ENCODE measurements at places on chromosomes 13 and 19.

DNA sequence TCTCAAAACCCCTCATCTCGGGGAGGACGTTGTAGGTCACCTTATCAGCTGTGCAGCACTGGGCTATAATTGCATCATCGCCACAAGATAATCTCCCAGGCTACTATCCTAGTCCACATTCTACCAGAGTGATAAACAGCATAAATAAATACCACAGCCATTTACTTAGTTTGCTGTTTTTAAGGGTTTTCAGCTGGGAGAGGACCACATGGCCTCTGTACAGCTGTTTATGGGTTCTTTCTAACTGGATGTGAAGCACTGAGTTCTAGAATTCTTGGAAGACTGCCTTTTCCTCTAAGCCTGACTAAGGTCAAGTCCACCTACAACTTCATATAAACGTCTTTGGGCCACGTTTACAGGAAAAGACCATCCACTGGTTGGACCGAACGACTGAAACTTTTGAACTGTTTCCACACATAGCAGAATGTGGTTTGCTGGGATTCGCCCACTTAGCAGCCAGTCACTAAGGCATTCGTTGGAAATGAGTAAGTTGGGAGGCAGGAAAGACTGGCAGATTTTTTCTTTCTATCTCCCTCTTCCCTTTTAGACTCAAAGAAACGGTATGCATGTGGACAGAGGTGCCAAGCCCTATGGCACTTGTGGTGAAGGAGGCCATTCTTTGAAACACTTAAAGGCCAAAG lies 752.5 kb upstream of the SGCG start:
- no peak for DNase-seq

GRCh38 chr19:45558399-45558878 lies 26.2 kb downstream of the OPA3 start:
- no peak for DNase-seq

- no peak for DNase-seq
Observed at GRCh38 chr13:40982772-40983171, 36.3 kb downstream of the ELF1 start.

DNA sequence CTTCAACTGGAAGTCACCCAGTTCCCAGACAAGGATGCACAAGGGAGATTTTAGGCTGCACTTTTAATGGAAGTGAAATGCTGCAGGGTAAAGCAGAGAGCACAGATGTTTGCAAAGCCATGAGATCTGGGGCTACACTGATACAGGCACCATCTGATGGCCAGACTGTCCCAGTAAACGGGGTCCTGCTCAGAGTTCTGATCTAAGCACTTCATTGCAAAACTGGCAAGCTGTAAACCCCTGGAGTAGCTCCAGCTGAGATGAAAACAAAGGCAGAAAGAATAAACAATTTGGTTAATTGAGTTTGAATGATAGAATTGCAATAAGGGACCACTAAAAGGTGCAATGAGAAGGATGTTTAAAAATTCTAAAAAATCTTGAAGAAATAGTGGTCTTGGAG lies 197.1 kb downstream of the OXGR1 start:
- no peak for DNase-seq

- no peak for DNase-seq
Observed at GRCh38 chr13:100644371-100644770, 30.2 kb downstream of the TMTC4 start.

DNA sequence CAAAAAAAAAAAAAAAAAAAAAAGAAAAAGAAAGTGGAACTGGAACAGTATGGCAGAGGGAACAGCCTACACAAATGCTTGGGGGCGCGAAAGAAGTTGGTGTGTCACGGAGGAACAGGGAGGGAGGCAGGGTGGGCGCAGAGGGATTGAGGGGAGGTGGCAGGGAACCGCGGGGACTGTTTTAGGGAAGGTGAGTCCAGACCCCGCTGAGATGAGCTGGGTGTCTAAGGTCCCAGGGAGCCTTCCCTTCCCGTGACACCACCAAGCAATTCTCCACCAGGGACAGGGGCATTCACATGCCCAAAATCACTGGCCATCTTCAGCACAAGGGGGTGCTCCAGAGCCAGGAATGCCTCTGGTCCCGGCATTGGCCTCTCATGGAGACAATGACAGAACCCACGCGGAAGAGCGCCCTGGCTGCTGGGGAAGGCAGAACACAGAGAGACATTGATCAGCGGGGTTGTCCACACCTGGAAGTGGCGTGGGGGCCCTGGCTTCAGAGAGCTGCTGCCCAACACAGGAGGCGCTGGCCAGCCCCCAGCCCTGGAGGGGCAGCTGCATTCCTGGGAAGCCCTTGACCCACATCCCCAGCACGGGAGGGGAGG lies 6.9 kb downstream of the PEAK3 start:
- DNase-seq: no peak

DNA sequence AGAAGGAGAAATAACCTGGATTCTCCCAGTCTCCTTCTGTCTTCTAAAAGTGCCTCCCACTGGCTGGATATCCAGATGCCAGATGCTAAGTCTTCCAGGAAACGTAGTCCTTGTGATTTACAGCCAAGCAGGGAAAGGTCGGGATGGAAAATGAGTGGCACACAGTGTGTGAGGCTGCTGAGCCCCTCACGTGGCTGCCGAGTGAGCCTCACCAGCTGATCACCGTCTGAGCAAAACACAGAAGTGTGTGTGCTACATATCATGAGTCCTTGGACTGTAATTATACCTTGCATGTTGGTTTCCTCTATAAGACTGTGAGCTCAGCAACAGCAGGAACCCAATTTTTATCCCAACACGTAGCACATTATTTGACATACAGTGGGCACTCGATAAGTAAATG lies 15.1 kb downstream of the LHFPL6 start:
- DNase-seq: no peak

DNA sequence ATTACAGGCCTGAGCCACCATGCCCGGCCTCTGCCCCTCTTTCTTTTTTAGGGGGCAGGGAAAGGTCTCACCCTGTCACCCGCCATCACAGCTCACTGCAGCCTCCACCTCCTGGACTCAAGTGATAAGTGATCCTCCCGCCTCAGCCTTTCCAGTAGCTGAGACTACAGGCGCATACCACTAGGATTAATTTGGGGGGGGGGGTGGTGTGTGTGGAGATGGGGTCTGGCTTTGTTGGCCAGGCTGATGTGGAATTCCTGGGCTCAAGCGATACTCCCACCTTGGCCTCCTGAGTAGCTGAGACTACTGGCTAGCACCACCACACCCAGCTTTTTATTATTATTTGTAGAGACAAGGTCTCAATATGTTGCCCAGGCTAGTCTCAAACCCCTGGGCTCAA lies 4.2 kb downstream of the APOE start:
- DNase-seq: no peak

DNA sequence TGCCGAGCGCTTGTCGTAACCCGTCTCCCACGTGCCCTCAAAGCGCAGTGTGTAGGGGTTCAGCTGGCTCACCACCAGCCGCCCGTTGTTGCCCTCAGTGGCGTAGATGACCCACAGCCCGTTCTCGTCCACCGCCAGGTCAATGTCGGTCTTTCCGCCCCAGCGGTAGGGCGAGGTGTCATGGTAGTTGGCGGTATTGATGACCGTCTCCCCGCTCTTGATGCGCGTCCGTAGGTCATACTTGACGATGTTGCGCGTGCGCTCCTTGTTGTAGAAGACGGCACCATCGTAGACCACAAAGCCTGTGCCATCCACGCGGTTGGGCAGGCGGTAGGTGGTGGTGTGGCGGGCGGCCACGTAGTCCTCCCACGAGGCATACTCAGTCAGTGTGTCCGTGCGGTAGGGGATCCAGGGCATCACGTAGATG lies 26.5 kb upstream of the ASF1B start:
- no peak for DNase-seq

- no peak for DNase-seq
Observed at GRCh38 chr13:19606152-19606551, 27.3 kb upstream of the MPHOSPH8 start.

DNA sequence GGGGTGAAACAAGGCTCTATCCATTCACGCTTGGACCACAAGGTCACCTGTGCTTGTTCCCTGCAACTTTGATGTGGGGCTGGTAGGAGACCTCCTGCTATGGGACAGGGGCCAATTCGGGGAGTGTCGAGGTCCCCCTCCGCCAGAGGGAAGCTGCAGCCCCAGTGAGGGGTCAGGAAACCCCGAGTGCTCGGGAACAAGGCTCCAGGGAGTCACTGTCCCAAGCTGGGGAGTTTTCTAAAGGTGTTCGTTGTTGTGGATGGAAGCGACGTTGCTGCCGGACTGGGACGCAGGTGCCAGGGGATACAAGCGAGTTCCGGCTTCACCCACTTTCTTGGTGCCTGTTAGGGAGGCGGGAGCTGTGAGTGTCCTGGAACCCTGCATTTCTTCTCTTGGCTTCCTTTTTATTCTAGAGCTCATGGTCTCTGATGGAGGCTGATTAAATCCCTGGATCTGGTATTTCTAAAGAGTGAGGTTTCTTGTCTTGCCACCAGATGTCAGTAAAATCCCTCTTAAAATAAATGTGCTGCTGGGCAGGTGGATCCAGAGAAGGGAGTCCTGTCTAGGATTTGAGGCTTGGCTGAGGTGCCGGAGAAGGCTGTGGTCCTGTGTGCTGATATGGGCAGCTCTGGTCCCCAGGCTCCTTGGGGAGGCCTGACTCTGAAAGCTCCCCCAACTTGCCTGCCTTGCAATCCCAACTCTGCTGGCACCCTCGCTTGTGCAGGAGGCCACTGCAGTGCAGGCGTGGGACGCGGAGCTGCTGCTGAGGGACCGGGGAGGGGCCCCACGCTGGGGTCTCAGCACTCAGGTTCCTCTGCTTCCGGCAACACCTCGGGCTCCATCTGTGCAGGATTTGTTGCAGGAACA lies 153.9 kb downstream of the TEX29 start:
- DNase-seq: no peak

GRCh38 chr19:19482809-19483596 lies 32.3 kb downstream of the TSSK6 start:
- DNase-seq: no peak

DNA sequence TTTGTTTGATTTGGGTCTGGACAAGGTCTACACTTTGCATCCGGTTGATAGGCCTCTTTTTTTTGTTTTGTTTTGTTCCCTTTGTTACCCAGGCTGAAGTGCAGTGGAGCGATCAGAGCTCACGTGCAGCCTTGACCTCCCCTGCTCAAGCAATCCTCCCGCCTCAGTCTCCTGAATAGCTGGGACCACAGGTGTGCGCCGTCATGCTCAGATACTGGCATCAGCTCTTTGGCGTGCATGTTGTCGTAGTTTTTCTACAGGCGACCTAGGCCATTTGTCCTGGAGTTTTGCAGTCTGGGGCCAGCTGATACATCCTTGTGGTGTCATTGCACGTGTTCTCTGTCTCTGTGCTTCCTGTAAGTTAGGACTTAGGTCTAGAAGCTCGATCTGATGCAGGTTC lies 16.3 kb downstream of the PAK4 start:
- no peak for DNase-seq

DNA sequence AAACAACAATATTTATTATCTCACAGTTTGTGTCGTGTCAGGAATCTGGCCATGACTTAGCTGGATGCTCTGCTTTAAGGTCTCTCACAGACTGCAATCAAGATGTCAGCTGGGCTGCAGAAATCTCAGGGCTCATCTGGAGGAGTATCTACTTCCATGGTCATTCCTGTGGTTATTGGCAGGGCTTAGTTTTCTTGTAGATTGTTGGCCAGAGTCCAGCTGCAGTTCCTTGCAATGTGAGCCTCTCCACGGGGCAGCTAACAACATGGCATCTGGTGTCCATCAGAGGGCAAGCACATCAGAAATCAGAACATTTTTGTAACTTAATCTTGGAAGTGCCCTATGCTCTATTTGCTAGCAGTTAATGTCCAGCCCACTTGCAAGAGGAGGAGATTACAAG lies 45.7 kb upstream of the TDRD3 start:
- no peak for DNase-seq

DNA sequence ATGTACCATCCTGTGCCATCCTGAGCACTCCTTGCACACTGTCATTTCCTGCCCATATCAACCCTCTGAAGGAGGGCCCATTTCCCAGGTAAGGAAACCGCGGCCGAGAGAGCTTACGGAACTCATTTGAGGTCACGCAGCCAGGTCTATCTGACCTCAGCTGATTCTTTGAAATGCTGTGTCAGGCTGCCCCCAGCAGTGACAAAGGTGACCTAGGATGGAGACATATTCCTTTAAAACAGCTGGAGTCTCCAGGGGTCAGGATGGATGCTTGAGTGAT lies 42.2 kb upstream of the VSTM2B start:
- no peak for DNase-seq

GRCh38 chr19:55231391-55232285 lies 3.1 kb upstream of the TMEM86B start:
- DNase-seq: no peak

- DNase-seq: no peak
Observed at GRCh38 chr13:108741930-108742329, 112.5 kb downstream of the MYO16 start.

DNA sequence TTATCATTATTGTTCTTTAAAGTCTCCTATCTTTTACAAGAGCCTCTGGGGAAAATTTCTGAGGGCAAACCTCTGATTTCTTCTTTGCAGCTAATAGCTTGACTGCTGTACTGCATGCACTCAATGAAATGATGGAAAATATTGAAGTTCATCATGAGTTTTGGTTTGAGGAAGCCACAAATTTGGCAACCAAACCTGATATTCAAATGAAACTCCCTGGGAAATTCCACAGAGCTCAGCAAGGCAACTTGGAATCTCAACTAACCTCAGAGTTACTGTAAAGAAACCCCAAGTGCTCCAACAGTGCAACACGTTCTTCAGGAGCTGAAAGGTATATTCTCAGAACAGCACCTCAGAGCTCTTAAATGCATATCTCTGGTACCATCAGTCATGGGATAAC lies 14.2 kb upstream of the RNF6 start:
- no peak for DNase-seq

- no peak for DNase-seq
Observed at GRCh38 chr19:57802269-57802668, 12.4 kb downstream of the ZNF552 start.

Measured in esophagus squamous epithelium (tissue), 5 donors.